ENCODE measurements at places on chromosomes 2 and 18. TPM values are rescaled to one million over a fixed set of nuclear protein-coding genes. Genes with fewer than 3 reads are reported as not detected.

- H3K4me1 ChIP-seq = peaks cover 12% of the 10 kb centered on the region
- H3K27me3 ChIP-seq = no peaks in the 10 kb centered on the region
- peaks cover 31% of the 10 kb centered on the region for H3K36me3 ChIP-seq
- no peak overlapping the region for H3K27ac ChIP-seq
- no peak overlapping the region for H3K4me3 ChIP-seq
Measured at GRCh38 chr2:144006139-144006538, 513.8 kb downstream of the ZEB2 start.

- no peaks in the 10 kb centered on the region for H3K27me3 ChIP-seq
- no peak overlapping the region for H3K4me3 ChIP-seq
- no peak for DNase-seq
- H3K4me1 ChIP-seq = no peaks in the 10 kb centered on the region
- no peaks in the 10 kb centered on the region for H3K36me3 ChIP-seq
- H3K27ac ChIP-seq = no peak overlapping the region
Measured at GRCh38 chr18:7512990-7513389, 54.1 kb upstream of the PTPRM start.

DNA sequence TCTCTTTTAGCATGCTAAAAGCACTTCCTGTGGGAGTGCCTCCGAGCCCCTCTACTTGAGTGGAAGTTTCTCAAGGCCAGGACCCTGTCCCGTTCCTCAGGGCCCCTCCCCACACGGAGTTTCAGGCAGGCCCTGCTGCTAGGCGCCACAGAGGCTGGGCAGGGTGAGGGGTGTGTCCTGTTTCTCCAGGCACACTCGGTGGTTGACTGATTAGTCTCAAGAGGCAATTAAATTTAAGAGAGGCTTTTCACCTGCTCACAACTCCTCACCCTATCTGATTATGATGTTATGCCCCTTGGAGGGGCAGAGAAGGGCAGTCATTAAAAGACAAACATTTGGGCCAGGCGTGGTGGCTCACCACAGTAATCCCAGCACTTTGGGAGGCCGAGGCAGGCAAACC, 160.8 kb upstream of the HAAO start:
- H3K4me3 ChIP-seq = no peak overlapping the region
- no peak overlapping the region for H3K27ac ChIP-seq
- H3K27me3 ChIP-seq = peaks cover 3% of the 10 kb centered on the region

DNA sequence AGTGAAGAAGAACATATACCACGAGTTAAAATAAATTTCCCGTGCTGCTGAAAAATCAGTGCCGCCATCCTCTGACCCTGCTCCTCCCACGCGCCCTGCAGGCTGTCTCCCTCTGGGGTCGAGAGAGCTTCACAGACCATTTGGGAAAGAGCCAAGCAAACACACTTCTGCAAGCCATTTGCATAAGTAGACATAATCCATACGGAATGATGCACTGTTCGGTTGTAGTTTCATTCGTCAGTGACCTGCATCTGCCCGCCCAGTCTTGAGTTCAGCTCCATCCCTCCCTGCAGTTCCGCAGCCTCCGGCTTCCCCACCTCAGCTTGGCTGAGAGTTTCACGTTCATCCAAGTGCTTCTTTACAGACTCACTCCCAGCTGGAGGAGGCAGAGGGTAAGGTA, 69.6 kb downstream of the TRAPPC12 start:
- H3K4me1 ChIP-seq = peaks cover 7% of the 10 kb centered on the region
- no peak overlapping the region for H3K4me3 ChIP-seq
- H3K27me3 ChIP-seq = no peaks in the 10 kb centered on the region
- H3K27ac ChIP-seq = no peak overlapping the region
- DNase-seq = no peak

DNA sequence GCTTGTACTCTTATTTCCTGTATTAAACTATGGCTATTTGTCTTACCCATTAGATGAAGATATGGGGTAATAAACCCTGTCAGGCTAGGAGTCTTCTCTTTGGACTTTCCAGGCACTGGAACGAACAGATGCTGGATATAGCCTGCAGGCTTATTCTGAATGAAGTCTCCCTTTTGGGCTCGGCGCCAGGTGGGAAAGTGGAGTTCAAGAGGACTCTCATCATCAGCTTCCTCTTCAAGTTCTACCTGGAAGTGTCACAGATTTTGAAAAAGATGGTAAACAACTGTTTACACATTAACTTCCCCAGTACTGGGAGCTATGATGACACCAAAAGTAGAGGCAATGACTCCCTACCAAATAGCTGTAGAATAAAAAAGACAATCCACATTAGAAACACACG, 27.9 kb downstream of the AOX1 start:
- H3K4me1 ChIP-seq = peaks cover 17% of the 10 kb centered on the region
- H3K4me3 ChIP-seq = no peak overlapping the region
- no peak for DNase-seq
- H3K27me3 ChIP-seq = peaks cover 15% of the 10 kb centered on the region

- H3K36me3 ChIP-seq = peaks cover 6% of the 10 kb centered on the region
- no peak overlapping the region for H3K27ac ChIP-seq
- no peak overlapping the region for H3K4me3 ChIP-seq
- no peak for DNase-seq
- H3K27me3 ChIP-seq = no peaks in the 10 kb centered on the region
- H3K4me1 ChIP-seq = no peaks in the 10 kb centered on the region
Measured at GRCh38 chr2:122680662-122681061, 925.2 kb downstream of the TSN start.

GRCh38 chr2:121254748-121255147, 30.3 kb downstream of the TFCP2L1 start:
- no peak overlapping the region for H3K27ac ChIP-seq
- peaks cover 8% of the 10 kb centered on the region for H3K4me1 ChIP-seq
- peaks cover 7% of the 10 kb centered on the region for H3K27me3 ChIP-seq

DNA sequence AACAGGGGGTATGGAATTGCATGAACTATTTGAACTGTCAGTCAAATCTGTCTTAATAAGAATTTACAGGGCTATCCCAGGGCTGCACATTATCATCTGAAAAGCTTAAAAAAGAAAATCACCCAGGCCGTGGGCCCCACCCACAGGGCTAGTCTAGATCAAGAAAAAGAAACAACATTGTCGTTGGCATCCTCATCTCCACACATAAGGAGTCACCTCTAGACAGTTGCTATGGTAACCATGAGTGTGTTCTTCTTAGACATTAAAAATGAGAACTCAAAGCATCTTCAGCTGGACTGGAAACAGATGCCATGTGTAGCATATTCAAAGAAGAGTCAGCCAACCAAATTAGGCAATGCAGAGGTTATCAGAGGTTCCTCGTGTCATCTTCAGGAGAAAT, 72.3 kb upstream of the CPO start:
- H3K4me1 ChIP-seq = no peaks in the 10 kb centered on the region
- no peak for DNase-seq

DNA sequence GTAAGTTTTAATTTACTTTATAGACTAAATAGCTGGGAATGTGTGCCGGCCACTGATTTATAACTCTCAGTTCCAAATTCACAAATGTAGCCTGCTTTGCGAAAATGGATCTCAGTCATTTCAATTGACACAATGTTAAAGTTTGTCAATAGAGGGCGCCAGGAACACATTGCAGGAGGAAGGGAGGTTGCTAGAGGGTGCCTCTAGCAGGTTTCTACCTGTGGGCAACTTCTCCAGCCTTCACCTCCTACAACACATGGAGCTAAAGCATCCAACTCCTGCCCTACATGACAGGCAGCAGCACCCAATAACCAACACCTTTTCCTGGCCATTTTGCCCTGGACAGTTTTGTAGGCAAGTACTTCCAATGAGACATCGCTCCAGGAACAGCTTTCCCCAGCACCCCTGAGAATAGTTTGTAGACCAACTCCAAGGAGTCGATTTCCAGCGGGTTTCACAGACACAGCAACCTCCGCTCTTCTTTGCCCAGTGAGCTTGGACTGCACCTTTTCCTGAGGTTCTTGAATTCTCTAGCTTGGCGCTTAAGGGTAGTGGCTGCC, 784.8 kb upstream of the CDH2 start:
- H3K36me3 ChIP-seq = no peaks in the 10 kb centered on the region
- no peak overlapping the region for H3K27ac ChIP-seq
- no peaks in the 10 kb centered on the region for H3K27me3 ChIP-seq
- H3K4me1 ChIP-seq = no peaks in the 10 kb centered on the region
- no peak for DNase-seq

DNA sequence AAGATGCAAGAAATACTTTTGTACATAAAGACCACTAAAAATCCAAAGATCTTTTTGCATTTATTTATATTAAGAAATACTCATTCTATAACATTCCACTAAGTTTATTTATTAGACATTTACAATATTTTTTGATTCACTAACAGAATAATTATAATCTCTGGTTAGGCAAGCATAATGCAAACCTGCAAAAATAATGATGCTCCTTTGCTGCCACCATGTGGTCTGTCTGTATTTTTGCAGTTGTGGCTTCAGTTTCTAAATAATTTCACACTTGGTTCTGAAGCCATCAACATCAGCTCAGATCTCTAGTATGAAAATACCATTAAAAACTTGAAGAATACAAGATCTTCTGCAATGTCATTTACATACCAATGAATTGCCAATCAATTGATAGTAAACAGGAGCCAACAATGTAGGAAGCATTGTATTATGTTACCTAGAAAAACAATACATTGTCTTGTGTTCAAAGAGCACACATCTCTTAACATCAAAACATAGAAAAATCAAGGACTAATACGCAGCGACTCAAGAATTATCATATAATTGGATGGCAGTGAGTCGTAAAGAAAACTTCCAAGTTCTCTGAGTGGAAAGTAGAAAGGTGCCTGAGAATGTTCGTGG, 28.8 kb upstream of the WDR75 start:
- H3K4me1 ChIP-seq = no peaks in the 10 kb centered on the region
- DNase-seq = no peak
- H3K27ac ChIP-seq = no peak overlapping the region
- H3K27me3 ChIP-seq = no peaks in the 10 kb centered on the region

- no peak for DNase-seq
- no peaks in the 10 kb centered on the region for H3K36me3 ChIP-seq
- no peaks in the 10 kb centered on the region for H3K4me1 ChIP-seq
- H3K27me3 ChIP-seq = peaks cover 27% of the 10 kb centered on the region
- H3K4me3 ChIP-seq = no peak overlapping the region
Measured at GRCh38 chr2:200604571-200605255, 18.9 kb downstream of the AOX1 start.

DNA sequence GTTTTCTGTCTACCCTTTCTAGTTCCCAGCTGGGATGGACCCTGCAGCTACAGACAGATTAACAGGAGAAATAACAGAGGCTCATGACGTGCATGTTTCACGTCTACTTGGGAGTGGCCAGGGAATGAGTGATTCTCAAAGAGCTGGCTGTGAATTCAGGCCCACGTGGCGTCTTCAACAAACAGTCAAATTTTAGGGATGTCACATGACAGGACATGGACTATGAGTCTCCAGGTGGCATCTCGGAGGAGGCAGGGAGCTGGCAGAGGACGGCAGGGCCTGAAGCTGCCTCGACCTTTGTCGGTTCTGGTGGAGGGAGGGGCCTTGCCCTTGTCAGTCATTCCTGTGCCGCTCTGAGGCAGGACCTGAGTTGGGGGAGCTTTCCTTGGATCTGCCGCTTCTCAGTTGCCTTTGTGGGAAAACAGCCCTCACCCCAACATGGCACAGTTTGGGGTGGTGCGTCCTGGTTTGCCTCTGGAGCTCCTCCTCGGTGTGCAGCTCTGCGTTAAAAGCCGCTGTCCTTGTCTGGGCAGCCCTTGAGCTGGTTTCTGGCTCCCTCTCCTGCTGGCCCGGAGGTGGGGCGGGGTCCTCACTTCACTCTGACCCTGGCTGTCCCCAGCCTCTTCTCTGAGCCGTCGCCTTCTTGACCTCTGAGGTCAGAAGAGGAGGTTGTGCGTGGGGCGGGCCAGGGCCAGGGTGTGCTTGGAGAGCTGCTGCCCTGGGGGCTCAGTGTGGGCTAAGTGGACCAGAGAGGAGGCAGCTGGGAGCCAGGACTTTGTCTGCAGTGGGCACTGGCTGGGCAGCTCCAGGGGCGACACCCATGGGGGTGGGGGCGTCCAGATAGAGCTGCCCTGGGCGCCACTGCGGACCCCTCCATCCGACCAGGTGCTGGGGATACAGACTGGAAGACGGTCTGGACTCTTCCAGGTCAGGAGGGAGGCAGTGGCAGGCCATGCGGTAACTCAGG, 12.1 kb upstream of the GAL3ST2 start:
- DNase-seq = peak; percentile 62
- peak overlapping the region; percentile 87 for H3K4me3 ChIP-seq
- no peaks in the 10 kb centered on the region for H3K27me3 ChIP-seq
- peaks cover 36% of the 10 kb centered on the region for H3K4me1 ChIP-seq

DNA sequence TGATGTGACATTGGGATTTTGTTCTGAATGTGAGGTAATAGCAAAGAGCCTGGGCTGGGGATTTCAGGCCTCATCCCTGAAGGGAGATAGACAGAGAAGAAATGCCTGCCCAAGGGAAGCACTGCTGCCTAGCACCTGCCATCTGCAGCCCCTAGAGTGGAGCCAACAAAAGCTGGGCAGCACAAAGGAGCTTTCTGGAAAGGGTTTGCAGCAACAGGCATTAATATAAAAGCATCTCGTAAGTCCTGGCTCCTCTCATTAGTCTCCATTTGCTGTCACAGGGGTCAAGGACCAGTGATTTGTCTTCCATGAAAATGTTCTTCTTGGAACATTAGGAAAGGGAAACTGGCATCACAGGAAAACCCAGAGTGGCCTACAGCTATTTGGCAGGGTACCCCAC, 157.2 kb upstream of the SLC14A2 start:
- H3K36me3 ChIP-seq = no peaks in the 10 kb centered on the region
- no peaks in the 10 kb centered on the region for H3K4me1 ChIP-seq
- no peak overlapping the region for H3K27ac ChIP-seq
- peaks cover 8% of the 10 kb centered on the region for H3K27me3 ChIP-seq
- no peak overlapping the region for H3K4me3 ChIP-seq
- no peak for DNase-seq

DNA sequence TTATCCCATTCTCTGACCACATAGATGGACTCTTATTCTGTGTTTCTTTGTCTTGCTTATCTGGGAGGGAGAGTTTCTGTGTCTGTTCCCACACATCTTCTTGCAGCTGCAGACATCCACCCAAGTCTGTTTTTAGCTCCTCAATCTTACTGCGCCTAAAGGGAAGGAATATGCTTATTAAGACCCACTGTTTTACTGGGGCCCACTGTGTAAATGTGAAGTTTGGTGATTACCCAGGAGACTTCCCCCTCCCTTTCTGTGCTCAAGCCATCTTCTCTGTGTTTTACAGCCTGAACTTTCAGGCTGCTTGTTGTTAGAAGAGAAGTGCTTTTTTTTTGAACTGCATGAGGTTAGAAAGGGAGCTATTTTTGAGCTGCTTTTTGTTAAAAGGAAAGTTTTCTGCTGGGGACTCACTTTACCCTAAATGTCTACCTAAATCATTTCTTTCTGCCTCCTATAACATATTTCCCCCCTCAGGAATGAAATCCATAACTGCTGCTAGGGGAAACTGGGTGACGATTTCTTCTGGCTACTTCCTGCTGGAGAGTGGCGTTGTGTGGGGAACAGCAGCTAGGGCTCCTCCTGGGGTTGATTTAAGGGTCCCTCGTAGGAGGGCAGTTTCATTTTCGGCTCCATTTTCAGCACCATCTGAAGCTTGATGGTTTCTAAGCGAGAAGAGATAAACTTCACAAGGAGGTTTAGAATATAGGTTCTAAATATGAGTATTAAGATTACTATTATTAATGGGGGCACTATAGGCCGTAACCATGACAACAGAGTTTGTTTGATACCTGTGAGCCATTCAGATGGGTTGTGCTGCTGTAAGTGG, 39.5 kb upstream of the GMCL1 start:
- no peaks in the 10 kb centered on the region for H3K36me3 ChIP-seq
- peak overlapping the region; percentile 77 for H3K4me3 ChIP-seq
- H3K27me3 ChIP-seq = no peaks in the 10 kb centered on the region
- H3K4me1 ChIP-seq = peaks cover 20% of the 10 kb centered on the region
- H3K27ac ChIP-seq = peak overlapping the region; percentile 77

Gene IL1R2
- total RNA-seq = not detected

Gene DLX1
- not detected for total RNA-seq

Gene C18orf54
- 5.9 TPM for total RNA-seq

Gene LAMA3
- total RNA-seq = 0.11 TPM

Gene KCNIP3
- total RNA-seq = not detected

Gene MC2R
- total RNA-seq = not detected
